Activated naive CD8-positive, alpha-beta T cell treated with anti-CD3 and anti-CD28 coated beads for 36 hours (primary cell): ENCODE measurements at places on chromosomes 11 and 22. TPM values are rescaled to one million over a fixed set of nuclear protein-coding genes. Genes with fewer than 3 reads are reported as not detected.
A peak's percentile ranks its signal among the peaks of the same experiment; 100 is the strongest.

Gene CARD18
- total RNA-seq, result not detected

GRCh38 chr11:67372993-67373647 is at the start of gene CLCF1:
Gene CLCF1 (minus strand): TSS chr11:67373598. CDS start chr11:67373539, 59 bp downstream.
- peak; percentile 31 for DNase-seq
- peak within 1 kb of the TSS; percentile 54 for H3K27ac ChIP-seq
- no peaks in the 10 kb centered on the region for H3K36me3 ChIP-seq
- peaks cover 39% of the 10 kb centered on the region for H3K4me1 ChIP-seq
- H3K27me3 ChIP-seq, result peaks cover 31% of the 10 kb centered on the region
- peak within 1 kb of the TSS; percentile 75 for H3K4me3 ChIP-seq

Gene BET1L
- 44.0 TPM for total RNA-seq

DNA sequence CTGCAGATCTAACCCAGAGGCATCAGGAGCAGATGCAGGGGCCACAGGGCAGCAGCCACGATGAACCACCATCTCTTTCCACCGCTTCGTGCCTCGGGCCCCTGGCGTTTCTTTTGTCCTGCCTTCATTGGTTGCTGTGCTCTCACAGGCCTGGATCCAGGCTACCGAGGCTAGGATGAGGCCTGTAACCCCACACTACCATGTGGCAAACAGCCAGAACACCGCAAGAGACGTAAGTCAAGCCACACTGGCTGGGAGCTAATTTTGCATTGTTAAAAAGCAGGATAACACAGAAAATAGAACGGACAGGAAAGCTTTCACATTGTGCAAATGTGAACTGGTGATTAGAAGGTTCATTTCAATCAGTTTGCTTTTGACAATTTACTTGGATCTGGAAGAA is 15.7 kb upstream of the ARFGAP3 start:
- no peaks in the 10 kb centered on the region for H3K27me3 ChIP-seq
- no peak overlapping the region for H3K4me3 ChIP-seq
- H3K36me3 ChIP-seq, result peaks cover 7% of the 10 kb centered on the region
- no peak for DNase-seq

GRCh38 chr11:5203366-5203765 is 2.9 kb upstream of the OR51V1 start:
- no peaks in the 10 kb centered on the region for H3K36me3 ChIP-seq
- no peaks in the 10 kb centered on the region for H3K27me3 ChIP-seq
- no peak overlapping the region for H3K27ac ChIP-seq
- H3K4me3 ChIP-seq, result no peak overlapping the region

Gene CTTN
- total RNA-seq, result 10.5 TPM

DNA sequence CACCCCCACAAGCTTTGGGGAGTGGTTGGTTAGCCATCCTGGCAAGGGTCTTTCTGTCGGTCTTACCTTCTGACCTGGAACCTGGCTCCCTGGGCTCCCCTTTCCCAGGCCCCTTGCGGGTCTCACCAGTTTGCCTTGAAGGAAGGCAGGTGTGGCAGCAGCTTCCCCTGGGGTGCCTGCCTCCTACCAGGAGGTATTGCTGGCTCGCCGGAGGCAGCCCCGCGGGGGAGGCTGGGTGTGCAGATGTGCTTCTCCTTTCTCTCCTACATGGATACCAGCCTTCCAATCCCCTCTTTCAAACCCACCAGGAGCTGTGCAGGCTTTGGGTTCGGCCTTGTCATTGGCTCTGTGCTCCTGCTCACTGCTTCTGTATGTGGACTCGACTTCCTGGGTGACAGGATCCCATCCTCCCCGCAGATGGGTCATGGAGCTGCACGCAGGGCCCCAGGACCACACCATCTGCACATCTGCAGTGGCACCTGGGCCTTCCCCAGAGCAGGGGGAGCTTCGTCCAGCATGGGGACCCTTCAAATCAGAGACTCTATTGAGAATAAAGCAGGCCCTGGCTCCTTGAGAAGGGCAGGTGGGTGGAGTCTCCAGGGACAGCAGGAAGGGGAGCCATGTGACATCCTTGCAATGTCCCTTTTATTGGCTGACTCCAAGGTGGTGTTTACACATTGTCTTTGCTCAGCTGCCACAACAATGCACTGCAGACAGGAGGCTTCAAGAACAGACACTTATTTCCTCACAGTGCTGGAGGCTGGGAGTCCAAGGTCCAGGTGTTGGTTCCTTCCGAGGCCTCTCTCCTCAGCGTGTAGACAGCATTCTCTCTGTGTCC is 592.0 kb downstream of the BRD1 start:
- H3K36me3 ChIP-seq, result no peaks in the 10 kb centered on the region
- no peak for DNase-seq
- no peak overlapping the region for H3K27ac ChIP-seq
- H3K4me3 ChIP-seq, result no peak overlapping the region

Gene C11orf97
- not detected for total RNA-seq

GRCh38 chr11:44611687-44612434 is 46.4 kb downstream of the CD82 start:
- no peaks in the 10 kb centered on the region for H3K27me3 ChIP-seq
- peaks cover 56% of the 10 kb centered on the region for H3K36me3 ChIP-seq
- H3K27ac ChIP-seq, result peak overlapping the region; percentile 82
- H3K4me3 ChIP-seq, result peak overlapping the region; percentile 18
- H3K4me1 ChIP-seq, result peaks cover 78% of the 10 kb centered on the region
- peak; percentile 75 for DNase-seq

- H3K4me3 ChIP-seq, result peak overlapping the region; percentile 94
- H3K27me3 ChIP-seq, result no peaks in the 10 kb centered on the region
- peak; percentile 45 for DNase-seq
- H3K36me3 ChIP-seq, result peaks cover 29% of the 10 kb centered on the region
- peak overlapping the region; percentile 97 for H3K27ac ChIP-seq
Measured at GRCh38 chr11:119100994-119101758, 477 bp downstream of the DPAGT1 start.

DNA sequence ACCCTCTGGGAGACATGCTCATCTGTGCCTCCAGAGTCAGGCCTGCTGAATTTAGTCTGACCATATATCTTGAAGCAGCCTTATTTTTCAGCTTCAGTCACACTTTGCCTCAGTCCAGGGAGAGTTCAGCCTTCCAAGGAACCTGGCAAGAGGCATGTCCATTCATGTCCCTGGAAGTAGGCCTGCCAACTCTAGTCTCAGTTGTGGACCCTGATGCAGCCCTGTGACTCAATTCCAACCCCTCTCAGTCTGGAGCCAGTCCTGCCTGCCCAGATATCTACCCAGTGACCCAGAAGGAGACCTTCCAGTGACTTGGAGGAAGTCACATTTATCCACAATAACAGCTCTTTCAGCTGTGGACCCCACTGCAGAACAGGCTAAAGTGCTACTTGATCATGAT is 566.6 kb downstream of the TMEM135 start:
- no peaks in the 10 kb centered on the region for H3K36me3 ChIP-seq
- H3K4me3 ChIP-seq, result no peak overlapping the region
- no peak overlapping the region for H3K27ac ChIP-seq

- H3K27me3 ChIP-seq, result peaks cover 28% of the 10 kb centered on the region
- no peak overlapping the region for H3K4me3 ChIP-seq
- no peaks in the 10 kb centered on the region for H3K36me3 ChIP-seq
- no peaks in the 10 kb centered on the region for H3K4me1 ChIP-seq
- no peak overlapping the region for H3K27ac ChIP-seq
Measured at GRCh38 chr11:120657306-120658070, 145.9 kb downstream of the GRIK4 start.
